ENCODE measurements at places on chromosomes 4 and X. TPM values are rescaled to one million over a fixed set of nuclear protein-coding genes. Genes with fewer than 3 reads are reported as not detected.

- DNase-seq: no peak
Observed at GRCh38 chr4:26836539-26836938, 24.1 kb upstream of the STIM2 start.

GRCh38 chrX:13808293-13808692 lies 8.6 kb downstream of the GPM6B start:
- no peak for DNase-seq

DNA sequence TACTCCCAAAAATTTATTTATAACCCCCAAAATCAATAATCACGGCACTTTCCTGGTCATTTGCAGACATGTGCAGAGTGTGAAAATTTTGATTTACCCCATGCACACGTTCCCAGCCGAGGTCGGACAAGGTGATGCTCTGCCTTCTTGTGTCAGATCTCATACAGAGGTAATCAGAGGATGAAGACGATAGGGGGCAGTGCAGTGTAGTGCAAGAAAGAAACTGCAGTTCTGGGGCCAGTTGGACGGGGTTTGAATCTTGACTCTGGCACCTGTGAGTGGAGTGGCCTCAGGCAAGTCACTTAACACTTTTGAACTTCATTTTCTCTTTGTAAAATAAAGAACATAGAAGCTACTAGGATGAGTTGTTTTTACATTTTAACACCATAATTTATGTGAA lies 88.4 kb downstream of the FRMPD3 start:
- DNase-seq: no peak

- DNase-seq: peak; percentile 100
Observed at GRCh38 chr4:3480528-3481112, 17.5 kb downstream of the DOK7 start.

The CXXC4 gene
- 1.8 TPM for total RNA-seq

The DMRTC1 gene
- total RNA-seq: not detected
